ENCODE measurements at places on chromosomes 7 and 10.
A peak's percentile ranks its signal among the peaks of the same experiment; 100 is the strongest.

DNA sequence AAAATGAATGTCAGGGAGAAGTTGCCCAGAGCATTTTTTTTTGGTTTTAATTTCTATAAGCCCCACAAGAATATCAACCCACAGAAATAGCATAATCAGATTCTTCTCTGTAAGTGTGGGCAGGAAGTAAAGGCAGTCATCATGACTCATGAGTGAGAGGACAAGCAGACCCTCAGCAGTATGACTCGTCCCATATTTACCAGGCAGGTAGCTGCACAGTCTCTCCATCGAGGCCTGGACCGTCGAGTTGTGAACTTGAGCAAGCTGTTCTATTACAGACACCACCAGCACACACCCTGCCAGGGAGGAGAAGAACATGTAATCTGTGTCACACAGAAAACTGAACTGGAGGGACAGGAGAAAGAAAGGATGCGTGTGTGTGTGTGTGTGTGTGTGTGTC, 37.8 kb downstream of the AOAH start:
- peak; percentile 1 for DNase-seq

DNA sequence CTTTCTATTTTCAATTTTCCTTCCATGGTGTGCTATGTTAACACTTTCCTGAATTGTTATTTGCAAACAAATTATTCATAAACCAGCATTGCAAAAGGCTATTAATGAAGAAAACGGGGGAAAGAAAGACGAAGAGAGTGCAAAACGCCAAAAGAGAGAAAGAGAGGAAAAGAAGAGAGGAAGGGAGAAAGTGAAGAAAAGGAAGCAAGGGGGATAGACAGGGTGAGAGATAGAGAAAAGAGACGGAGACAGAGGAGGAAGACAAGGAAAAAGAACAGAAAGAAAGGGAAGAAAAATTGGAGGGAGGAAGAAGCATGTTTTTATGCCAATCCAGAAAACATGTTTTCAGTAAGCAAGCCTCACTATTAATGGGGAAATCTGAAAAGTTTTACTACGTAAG, 310.6 kb downstream of the TFEC start:
- no peak for DNase-seq

DNA sequence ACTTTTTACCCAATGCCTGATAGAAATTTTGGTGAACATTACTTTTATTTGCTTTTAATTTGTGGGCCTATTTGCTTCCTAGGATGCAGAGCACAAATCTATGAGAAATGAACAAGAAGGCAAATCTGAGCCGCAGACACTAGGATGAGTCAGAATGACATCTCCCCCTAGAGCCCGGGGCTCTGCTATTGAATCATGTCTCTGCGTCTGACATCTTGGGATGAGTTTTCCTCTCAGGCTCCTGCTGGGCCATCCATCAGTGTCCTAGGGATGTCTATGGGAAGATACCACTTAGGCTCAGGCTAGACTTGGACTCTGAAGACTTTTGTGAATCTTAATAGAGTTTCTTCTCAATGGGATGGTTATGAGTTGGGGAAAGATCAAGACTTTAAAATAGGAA, 157.3 kb upstream of the MTPN start:
- DNase-seq = no peak

GRCh38 chr7:22635349-22635748, 91.7 kb upstream of the IL6 start:
- DNase-seq = peak; percentile 62

DNA sequence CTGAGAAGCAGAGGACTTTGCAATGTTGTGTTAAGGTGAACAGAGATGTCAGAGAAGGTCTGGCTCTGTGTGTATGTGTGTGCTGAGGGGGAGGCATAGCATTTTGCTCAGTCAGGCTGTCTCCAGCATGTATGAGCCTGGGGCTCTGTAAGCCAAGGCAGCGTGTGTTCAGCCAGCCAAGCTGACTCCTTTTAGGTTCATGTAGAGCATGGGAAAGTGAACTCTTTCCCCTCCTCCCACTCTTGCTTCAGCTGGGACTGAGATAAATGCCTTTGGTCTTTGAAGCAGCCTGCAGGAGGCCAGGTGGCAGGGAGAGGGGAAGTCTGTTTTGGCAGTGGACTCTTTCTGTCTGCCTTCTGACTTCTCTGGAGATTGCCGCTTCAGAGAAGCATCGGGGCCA, 3.8 kb downstream of the SFXN2 start:
- DNase-seq = no peak

GRCh38 chr7:106621393-106622132, 39.4 kb downstream of the CCDC71L start:
- DNase-seq = no peak

GRCh38 chr10:128369101-128369650, 243.0 kb upstream of the MKI67 start:
- no peak for DNase-seq

GRCh38 chr10:69696073-69696731, 66.2 kb downstream of the FAM241B start:
- DNase-seq = peak; percentile 93

DNA sequence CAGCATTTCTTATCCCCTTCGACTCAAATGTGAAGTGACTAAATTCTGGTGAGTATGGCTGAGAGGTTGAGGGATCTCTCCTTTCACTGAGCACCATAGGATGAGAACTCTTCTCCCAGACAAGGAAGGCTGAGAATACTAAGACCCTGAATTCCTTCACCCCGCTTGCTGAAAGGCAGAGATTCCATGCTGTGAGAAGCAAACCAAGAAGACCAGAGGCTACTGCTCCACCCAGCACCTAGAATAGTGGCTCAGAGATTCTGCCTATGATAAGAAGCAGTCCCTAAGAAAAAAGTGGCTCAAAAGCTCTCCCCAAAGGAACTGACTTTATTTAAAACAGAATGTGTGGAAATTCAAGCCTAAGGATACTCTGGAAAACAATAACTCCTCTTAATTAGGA, 26.7 kb upstream of the WNT2 start:
- no peak for DNase-seq

- no peak for DNase-seq
These were observed 105.4 kb upstream of the LYZL1 start for GRCh38 chr10:29183301-29183945.

DNA sequence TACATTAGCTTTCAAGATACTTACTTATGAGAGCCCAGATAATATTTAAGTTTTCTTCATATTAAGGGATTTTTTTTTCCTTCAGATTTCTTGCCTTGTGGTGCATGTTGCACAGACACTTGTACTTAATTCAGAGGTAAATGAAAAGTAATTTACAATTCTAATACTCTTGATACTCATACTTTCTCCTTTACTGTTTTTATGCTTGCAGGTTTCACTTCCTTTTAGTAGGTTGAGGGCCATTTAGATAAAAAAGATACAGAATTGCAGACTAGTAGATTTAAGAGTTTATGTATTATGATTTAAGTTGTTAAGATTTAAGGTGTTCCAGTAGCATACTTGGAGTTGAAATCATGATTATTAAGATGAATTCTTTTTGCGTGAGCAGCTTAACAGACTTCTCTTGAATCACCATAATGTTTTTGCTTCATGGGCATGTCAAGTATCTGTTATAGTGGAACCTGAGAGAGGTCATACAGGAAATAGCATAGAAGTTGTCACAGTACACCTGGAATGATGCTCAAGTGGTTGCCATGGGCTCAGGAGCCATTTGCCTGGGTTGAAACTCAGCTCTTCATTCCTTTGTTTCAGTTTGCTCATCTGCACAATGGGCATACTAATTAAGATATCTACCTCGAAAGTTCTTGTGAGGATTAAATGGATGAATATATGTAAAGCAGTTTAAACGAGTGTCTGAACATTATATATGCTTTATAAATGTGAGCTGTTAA, 174.8 kb upstream of the PRPS1L1 start:
- DNase-seq = no peak

- no peak for DNase-seq
These were observed 68.9 kb upstream of the FOXK1 start for GRCh38 chr7:4612939-4613841.

DNA sequence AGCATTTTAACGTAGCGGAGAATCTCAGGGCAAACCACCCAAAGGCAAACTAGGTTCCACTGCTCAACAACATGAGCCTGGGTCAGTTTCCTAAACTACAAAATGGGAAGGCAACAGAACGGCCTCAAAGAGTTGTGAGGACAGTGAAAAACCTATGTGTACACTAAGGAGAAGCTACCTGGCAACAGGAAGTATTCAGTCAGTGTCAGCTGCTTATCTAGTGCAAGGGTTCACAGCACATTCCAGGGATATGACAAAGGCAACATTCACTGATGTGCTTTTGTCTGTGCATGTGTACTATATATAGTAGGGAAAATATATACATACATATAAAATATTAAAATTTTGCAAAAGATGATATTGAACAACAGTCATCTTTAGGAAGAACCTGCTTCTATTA, 17.2 kb downstream of the NUDCD3 start:
- DNase-seq = no peak

Measured in HFF-Myc (cell line).